Anterior cingulate cortex (tissue), 58 donors: ENCODE measurements at places on chromosomes 16 and 17.
A peak's percentile ranks its signal among the peaks of the same experiment; 100 is the strongest.

GRCh38 chr17:59811209-59811608 lies 81.5 kb downstream of the TUBD1 start:
- DNase-seq: no peak

- DNase-seq: no peak
Measured at GRCh38 chr17:63035271-63035670, 69.2 kb downstream of the TANC2 start.

- DNase-seq: peak; percentile 28
Measured at GRCh38 chr17:64025732-64026294, 5.4 kb upstream of the ICAM2 start.

DNA sequence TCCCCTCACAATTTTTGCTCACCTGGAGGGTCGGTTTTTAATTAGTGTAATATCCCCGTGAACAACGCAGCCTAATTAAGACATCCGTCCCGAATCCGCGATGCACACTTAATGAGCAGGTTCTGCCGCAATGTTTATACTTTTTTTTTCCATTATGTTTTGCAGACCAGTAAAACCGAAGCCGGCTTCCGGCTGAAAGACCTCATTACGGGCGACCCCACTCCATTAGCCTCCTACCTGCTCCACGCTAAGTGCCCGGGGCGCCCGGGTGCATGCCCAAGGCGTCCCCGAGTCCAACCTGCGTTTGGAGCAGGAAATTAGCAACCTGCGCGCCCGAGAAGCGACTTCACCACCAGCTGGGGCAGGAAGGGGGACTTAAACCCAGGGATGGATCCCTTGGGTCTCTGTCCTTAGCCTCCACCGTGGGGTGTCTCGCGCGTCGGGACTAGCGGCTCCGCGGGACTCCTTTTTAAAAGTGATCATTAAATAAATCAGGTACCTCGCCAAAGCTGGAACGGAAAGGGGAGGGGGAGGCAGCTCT lies 1.7 kb downstream of the RBFOX3 start:
- no peak for DNase-seq

- no peak for DNase-seq
Measured at GRCh38 chr17:2400474-2400866, 390 bp downstream of the MNT start.

DNA sequence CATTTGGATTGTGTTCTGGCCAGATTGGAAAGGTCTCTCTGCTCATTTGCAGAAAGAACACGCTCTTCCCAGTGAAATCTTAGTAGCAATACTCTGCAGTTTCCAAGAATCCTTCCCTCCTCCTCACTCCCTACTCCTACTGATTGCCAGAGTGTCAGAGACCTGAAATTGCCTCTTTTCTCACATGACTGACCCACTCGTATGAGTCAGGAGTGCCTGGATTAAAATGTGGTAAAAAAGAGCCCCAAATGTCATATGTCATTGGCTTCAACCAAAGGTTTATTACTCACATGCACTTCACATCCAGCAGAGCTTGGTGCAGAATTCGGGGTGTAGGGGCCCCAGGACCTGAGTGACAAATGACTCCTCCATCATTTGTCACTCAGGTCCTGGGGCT lies 39.7 kb upstream of the IRX3 start:
- no peak for DNase-seq

- no peak for DNase-seq
Measured at GRCh38 chr16:12195296-12195695, 218.8 kb downstream of the SNX29 start.

GRCh38 chr17:62781356-62781755 lies 26.8 kb downstream of the MARCHF10 start:
- DNase-seq: no peak

- DNase-seq: no peak
Measured at GRCh38 chr17:62679866-62680377, 52.5 kb downstream of the MRC2 start.

DNA sequence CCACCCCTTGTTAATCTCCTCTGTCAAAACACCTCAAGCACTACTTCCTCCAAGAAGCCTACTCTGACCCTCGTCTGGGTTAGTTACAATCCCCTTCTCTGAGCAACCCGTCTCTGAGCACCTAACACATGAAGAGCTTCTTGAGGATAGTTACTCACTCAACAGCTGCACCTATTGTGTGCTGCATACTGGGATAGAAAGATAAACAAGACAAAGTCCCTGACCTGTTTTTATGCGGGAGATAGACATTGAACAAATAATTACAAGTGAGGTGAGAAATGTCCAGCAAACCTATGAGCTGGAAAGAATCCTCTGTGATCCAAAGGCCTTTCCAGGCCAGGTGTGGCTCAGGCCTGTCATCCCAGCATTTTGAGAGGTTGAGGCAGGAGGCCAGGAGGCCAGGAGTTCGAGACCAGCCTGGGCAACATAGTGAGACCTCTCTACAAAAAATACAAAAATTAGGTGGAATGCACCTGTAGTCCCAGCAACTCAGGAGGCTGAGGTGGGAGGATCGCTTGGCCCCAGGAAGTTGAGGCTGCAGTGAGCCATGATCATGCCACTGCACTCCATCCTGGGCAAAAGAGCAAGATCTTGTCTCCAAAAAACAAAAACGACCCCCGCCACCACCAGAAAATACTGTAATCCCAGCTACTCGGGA lies 5.5 kb upstream of the ZNF771 start:
- DNase-seq: no peak

DNA sequence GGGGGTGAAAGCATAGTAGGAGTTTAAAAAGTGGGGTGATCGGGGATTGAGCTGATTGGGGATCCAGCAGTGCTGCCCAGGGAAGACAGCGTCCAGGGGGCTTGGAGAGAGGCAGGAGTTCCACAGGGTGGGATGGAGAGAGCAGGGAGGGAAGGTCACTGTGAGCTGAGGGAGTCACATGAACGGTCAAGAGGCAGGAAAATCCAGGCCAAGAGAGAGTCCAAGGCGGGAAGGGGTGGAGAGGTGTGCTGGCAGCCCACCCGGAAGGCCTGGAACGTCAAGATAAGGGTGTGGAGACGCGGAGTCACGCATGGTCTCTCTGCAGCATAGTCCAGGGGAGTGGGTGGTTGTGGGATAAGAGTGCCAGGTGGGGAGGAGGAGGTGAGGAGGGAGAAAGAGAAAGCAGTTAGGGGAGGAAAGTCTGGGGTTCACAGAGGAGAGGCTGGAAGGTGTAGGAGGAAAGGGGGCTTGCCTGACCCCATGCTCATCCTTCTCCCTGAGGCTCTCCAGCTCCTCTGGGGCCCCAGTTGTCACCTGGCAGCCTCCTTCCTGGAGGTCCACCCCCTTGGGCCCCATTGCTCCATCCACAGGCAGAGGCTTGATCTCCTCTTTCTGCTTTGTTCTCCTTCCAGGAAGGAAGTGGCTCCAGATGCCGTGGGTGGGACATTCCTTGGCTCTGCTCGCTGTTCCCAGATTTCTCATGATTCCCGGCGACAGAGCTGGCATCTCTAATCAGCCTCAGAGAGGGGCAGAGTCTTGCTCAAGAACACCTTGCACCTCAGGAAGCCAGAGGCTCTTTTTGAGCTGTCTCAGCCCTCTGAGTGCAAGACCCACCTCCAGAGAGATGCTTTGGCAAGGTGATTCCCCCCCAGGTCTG lies 28.7 kb downstream of the CCR7 start:
- peak; percentile 25 for DNase-seq

DNA sequence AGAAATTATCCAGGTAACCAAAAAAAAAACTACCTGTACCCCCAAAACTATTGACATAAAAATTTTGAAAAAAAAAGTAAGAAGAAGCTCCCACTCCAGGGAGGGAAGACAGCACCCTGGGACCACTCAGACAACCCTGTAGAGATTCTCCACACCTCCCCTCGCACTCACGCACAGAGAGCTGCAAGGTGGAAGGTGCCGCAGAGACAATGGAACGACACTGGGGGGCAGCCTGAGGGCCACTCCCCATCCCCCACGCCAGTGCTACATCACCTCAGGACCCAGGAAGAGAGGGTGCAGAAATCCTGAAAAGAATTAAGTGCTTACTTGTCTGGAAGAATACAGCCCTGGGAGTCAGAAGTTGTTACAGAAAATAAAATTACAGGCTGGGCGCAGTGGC lies 5.2 kb upstream of the CD79B start:
- no peak for DNase-seq

- DNase-seq: no peak
Measured at GRCh38 chr16:24668481-24669061, 60.9 kb upstream of the TNRC6A start.

DNA sequence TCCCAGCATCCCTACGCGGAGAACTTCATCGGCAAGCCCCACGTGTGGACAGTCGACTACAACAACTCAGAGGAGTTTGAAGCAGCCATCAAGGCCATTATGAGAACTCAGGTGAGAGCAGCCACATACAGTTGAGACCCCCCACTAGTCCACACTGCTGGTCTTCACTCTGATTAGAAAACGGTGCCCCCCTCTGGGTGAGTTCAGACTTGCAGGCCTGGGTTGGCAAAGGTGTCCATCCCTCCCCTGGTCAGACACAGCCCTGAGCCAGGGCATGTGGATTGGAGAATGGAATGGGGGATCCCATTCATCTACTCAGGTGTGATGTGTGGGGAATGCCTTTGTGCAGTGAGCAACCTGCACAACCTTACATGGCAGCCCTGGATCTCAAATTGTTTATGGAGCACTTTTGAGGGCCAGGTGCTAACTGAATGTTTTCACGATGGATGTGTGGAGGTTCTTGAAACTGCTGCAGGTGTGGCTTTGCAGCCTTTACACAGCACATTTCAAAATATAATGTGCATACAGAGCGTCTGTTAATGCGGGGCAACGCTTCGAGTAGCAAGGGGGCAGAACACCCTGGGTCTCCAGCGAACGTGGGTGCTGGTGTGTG lies 72.6 kb downstream of the MGAT5B start:
- DNase-seq: no peak

GRCh38 chr17:360092-360750 lies 7.6 kb upstream of the RPH3AL start:
- no peak for DNase-seq

- DNase-seq: no peak
Measured at GRCh38 chr16:28604186-28604565, 5.7 kb downstream of the SULT1A1 start.

GRCh38 chr16:80477838-80478237 lies 63.0 kb upstream of the DYNLRB2 start:
- no peak for DNase-seq

DNA sequence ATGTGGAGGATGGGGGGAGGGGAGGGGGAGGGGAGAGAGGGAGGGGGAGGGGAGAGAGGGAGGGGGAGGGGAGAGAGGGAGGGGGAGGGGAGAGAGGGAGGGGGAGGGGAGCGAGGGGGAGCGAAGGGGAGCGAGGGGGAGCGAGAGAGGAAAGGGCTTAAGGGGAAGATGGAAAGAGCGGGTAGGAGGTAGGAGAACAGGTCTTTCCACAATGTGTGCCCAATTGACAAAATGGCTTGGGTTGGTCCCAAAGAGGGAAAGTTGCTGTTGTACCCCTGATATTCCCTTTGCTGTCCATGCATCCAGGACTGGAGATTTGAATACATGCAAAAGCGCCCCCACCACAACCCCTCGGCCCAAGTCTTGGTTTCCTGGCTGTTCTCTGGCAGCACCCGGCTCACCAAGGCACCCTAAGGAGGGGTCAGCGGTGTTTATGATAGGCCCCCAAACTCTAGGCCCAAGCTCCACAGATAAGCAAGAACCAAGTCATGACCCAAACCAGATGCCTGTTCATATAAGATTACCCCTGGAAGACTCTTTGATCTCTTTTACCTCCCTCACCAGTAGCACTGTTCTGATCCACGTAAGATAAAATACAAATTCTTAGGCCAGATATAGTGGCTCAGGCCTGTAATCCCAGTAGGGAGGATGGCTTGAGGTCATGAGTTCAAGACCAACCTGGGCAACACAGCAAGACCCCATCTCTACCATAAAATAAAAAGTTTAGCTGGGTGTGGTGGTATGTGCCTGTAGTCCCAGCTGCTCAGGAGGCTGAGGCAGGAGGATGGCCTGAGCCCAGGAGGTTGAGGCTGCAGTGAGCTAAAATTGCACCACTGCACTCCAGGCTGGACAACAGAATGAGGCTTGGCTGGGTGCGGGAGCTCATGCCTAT lies 119.6 kb downstream of the ZFHX3 start:
- DNase-seq: no peak

GRCh38 chr16:19502395-19503131 lies 19.3 kb downstream of the GDE1 start:
- DNase-seq: no peak

GRCh38 chr17:20095336-20096080 lies 86.3 kb downstream of the SPECC1 start:
- peak; percentile 62 for DNase-seq

- DNase-seq: peak; percentile 54
Measured at GRCh38 chr16:85275533-85276249, 163.4 kb upstream of the CIBAR2 start.

- DNase-seq: no peak
Measured at GRCh38 chr17:1506649-1507267, 9.7 kb downstream of the INPP5K start.

GRCh38 chr16:9092282-9092977 lies 986 bp downstream of the HAPSTR1 start:
- DNase-seq: no peak

DNA sequence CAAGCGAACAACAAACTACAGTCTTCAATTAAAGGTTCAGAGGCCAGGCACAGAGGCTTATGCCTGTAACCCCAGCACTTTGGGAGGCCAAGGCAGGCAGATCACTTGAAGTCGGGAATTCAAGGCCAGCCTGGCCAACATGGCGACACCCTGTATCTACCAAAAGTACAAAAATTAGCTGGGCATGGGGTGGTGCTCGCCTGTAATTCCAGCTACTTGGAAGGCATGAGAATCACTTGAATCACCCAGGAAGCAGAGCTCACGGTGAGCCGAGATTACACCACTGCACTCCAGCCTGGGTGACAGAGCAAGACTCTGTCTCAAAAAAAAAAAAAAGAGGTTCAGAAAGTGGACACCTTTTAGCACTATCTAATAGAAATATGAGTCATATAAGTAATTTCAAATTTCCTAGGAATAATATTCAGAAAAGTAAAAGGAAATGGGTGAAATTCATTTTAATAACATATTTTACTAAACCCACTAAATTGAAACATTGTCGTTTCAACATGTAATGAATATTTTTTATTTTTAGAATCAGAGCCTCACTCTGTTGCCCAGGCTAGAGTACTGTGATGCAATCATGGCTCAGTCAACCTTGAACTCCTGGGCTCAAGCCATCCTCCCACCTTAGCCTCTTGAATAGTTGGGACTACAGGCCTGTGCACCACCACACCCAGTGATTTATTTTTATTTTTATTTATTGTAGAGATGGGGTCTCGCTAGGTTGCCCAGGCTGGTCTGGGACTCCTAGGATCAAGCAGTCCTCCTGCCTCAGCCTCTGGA lies 15.2 kb upstream of the MARCHF10 start:
- no peak for DNase-seq

DNA sequence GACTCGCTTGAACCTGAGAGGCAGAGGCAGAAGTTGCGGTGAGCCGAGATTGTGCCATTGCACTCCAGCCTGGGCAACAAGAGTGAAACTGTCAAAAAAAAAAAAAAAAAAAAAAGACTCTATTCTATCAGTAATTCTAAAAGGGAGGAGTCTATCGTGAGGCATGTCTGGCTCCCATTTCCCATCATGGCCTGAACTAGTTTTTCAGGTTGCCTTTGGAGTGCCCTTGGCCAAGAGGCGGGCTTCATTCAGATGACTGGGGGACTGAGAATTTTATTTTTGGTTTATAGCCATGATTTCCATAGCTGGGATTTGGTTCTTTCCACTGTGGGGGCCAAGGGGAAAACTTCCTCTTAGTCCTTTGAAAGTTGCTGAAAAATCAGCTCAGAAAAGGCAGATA lies 3.5 kb upstream of the SNX29 start:
- DNase-seq: no peak
